IPS DF 6.9 (cell line): ENCODE measurements at places on chromosomes 12 and 14.

GRCh38 chr12:52590021-52590420 is 11.2 kb downstream of the KRT72 start:
- no peak for DNase-seq

GRCh38 chr12:3770891-3771290 is 18.0 kb upstream of the CRACR2A start:
- DNase-seq = no peak

GRCh38 chr12:97797473-97797872 is 334.9 kb downstream of the RMST start:
- DNase-seq = no peak

DNA sequence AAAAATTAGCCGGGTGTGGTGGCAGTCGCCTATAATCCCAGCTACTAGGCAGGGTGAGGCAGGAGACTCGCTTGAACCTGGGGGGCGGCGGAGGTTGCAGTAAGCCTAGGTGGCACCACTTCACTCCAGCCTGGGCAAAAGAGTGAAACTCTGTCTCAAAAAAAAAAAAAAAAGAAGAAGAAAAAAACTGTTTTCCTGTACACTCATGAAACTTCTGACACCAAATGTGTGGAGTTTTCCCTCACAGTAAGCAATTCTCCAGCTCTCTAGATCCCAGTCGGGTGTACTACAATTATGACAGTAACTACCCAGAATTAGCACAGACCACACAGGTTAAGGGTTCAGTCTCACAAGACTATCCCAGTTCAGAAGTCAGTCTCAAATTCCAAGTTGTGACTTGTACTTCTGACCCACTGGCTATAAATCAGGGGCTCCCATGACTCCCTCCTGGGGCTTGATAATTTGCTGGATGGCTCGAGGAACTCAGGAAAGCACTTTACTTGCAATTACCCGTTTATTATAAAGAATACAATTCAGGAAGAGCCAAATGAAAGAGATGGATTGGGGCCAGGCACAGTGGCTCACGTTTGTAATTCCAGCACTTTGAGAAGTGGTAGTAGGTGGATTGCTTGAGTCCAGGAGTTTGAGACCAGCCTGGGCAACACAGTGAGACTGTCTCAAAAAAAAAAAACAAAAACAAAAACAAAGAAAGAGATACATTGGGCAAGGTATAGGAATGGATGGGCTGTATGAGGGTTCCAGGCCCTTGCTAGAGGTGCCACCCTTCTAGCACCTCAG is 12.4 kb upstream of the ARF6 start:
- DNase-seq = no peak

DNA sequence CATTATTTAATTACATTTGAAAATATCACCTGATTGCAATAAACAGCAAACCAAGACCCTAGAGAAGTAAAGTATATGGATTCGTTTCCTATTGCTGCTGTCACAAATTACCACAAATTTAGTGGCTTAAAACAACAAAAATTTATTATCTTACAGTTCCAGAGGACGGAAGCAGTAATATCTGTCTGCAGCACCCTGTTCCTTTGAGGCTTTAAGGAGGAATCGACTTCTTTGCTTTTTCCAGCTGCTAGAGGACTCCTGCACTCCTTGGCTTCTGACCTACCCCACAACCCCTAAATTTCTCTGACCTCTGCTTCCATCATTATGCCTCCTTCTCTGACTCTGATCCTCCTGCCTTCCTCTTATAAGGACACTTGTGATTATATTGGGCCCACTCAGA is 23.8 kb upstream of the PPM1A start:
- no peak for DNase-seq

- no peak for DNase-seq
Observed at GRCh38 chr12:98469109-98469508, 46.3 kb upstream of the TMPO start.

- DNase-seq = no peak
Observed at GRCh38 chr14:100067971-100068959, 3.0 kb downstream of the EVL start.

GRCh38 chr14:103562429-103563225 is at the start of the genes BAG5 and COA8:
TSS of gene BAG5 (minus strand) at chr14:103562657. CDS start at chr14:103561164, 1,493 bp downstream.
TSS of gene COA8 (plus strand) at chr14:103562960. CDS start at chr14:103563002, 42 bp downstream.
- DNase-seq = peak; percentile 57

DNA sequence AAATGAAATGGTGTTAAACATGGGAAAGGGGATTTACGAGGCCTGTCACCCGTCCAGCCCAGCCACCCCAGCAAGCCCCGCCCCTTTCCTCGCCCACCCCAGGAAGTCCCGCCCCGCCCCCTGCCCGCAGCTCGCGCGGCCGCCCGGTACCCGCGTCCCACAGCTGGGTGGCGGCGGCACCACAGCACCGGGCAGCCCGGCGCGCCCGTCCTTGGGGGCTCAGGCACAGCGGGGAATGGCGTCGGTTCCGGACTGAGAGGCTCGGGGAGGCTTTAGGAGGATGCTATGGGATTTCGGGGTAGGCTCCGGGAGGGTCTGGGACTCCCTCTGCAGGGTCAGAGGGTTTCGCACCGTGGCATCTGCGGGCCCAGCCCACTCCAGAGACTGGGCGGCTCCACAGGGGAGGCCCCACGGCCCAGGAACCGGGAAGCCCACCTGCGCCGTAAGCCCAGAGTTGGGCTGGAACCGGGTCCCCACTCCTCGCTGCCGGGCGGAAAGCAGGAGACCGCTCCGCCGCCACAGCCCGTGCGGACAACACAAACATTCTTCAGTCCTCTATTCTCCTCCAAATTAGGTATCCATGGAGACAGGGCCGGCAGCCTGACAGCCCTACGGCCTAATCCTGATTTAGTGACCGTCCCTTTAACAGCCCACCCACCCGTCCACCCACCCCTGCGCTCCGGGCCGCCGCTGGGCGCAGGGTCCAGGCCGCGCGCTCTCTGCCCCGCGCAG is 1.4 kb downstream of the FIGNL2 start:
- no peak for DNase-seq

- DNase-seq = no peak
Observed at GRCh38 chr12:26689281-26689841, 143.6 kb downstream of the ITPR2 start.
